ENCODE measurements at places on chromosomes 2 and 18.

GRCh38 chr2:53314718-53315117, 452.9 kb upstream of the CHAC2 start:
- DNase-seq = no peak

GRCh38 chr2:217645896-217646295, 356.9 kb downstream of the TNS1 start:
- DNase-seq = no peak

DNA sequence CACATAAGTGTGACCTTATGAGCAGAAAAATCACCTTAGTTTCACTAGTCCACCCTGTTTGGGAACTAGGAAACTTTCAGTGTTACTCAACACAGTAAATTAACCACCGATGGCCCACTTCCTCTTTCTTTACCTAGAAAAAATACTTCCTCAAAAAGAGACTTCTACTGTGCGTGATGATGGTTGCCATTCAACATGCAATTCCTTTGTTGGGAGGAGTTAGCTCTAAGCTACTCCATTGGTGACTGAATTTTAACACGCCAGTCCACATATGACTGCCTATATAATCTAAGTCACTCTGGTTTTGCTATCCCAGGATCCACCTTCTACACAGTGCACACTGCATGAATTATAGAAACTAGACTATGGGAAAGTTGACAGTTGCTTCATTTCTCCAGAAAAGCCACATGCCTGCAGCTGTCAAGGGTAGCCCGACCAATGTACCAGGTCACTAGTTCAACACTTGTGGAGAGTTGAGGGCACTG, 47.8 kb upstream of the REG3G start:
- no peak for DNase-seq

- DNase-seq = no peak
These were observed 21.3 kb upstream of the ICOS start for GRCh38 chr2:203915256-203915655.

DNA sequence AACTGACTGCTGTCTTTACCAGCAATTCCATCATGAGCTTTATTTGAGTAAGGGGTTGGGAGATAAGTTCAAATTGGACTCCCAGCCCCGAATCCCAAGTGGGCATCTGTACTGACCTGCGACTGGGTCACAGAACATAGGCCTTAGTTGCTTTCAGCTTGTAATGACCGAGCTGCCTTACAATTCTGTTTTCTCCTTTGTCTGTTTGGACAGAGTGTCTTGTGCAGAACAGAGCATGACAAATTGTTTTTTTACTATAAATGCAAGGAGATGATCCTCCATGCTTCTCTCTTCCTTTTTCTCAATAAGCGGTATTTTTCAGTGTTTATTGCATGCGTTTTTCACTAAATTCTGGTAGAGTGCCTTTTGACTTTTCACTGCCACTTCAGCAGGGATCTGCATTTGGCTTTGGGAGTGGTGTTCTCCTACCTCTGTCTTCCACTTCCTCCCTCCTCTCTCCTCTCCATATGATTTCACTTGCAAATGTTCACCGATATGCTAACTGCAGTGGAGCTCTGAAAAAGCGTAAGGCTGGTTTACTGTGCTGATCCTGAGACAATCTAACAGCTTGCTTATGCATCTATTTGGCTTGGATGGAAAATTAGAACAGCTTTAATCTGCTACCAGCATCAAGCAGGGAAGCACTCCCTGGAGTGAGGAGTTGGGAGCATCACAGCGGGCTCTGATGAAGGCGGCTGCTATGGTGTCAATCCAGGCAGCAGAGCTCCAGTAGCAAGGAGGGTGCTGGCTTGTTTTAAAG, 158.8 kb upstream of the SMIM21 start:
- no peak for DNase-seq

DNA sequence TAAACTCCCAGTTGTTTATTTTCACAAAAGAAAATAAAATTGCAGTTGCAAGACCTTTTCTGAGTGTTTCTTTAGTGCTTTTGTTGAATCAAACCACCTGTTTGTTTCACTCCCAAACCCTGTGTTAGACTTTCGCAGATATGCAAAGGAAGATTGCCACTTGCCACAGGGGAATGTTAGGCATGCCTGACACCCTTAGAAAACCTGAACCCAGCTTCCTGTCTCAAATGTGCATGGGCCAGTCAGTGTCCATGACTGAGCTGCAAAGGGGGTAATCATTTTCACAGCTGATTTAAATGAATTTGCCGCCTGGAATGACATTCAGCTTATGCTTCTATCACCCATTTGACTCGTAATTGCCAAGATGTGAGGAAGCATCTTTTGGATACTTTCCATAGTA, 17.5 kb downstream of the TGOLN2 start:
- no peak for DNase-seq

DNA sequence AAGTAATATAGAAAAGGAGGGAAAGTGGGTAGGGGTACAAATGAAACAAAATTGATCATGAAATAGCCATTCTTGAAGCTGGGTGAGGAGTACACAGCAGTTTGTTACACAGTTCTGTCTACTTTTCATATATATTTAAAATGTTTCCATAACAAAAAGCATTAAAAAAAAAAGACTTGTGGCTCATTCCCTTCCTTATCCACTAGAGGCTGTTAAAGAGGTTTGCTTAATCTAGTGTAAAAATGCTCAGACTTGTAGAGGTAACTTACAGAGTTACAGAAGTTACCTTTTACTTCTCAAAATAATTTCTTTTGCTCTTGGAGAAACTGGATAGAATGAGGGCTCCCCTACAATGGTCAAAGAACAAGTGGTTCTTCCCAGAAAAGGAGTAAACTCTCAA, 8.1 kb upstream of the WIPF1 start:
- no peak for DNase-seq

DNA sequence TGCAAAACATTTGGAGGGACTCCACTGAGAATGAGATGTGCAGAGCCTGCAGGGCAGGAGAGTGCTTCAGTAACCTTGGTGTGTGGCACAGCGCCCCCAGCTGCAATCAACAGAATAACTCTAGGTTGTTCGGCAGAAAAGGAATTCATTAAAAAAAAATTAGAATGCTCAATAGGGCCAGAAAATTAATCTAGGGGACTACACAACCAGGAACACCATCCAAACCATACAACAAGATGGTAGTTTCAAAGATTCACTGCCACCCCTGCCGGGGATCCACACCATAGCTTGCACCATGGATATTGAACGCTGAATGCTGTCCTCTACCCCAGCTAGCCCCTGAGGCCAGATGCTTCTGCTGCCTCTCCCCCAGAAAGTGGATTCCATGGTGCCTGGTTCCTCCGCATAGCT, 50.1 kb downstream of the THUMPD2 start:
- no peak for DNase-seq

DNA sequence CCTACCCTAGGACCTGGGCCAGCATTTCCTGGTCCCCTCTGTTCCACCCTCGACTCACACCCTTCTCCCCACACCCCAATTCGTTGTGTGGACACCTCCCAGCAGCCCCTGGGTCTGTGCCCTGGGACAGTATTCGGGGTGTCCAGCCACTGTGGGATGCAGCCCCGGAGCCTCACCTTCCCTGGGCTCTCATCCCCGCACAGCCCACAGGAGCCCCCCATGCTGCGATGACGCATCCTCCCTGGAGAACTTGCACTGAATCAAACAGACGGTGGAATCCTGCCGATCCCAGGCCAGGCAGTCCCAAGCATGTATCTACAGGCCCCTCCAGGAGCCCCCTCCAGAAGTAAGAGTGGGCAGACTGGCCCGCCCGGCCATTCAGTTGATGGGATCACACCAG, 9.7 kb downstream of the ITM2C start:
- DNase-seq = no peak

DNA sequence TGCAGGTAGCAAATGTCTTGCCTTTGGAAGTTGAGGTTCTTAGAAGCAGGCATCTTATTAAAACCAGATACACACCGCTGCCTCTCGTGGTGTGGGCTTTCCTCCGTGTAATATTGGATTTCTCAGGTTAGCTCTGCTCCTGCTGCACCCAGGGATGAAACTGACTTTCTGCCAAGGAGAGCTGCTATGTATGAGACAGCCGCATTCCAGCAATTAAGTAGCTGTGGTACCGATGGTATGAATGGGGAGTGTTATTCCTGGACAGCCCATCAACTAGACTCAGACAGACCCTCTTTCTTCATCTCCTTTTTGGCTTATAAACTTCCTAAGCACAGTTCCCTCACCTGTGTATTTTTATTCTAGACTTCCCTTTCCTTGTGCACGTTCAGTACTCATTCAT, 6.8 kb upstream of the EHD3 start:
- DNase-seq = no peak

GRCh38 chr2:238631491-238632180, 204.9 kb downstream of the ASB1 start:
- DNase-seq = no peak

DNA sequence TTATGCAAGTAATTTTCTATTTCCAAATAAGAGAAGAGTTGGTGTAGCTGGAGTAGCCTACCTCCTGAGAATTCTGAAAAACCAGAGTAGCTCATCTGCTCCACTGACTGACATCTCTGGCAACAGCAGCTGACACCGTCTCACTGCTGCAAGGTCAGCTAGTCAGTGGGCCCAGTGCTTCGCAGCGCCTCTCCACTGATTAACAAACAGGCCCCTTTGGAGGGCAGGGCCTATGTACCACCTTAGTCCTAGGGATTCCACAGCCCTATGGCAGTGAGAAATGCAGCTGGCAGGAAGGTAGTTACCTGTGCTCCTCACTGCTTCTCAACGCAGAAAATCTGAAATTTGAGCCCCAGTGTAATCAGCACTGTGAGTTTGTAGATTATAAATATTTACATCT, 97.5 kb downstream of the DLGAP1 start:
- DNase-seq = no peak

DNA sequence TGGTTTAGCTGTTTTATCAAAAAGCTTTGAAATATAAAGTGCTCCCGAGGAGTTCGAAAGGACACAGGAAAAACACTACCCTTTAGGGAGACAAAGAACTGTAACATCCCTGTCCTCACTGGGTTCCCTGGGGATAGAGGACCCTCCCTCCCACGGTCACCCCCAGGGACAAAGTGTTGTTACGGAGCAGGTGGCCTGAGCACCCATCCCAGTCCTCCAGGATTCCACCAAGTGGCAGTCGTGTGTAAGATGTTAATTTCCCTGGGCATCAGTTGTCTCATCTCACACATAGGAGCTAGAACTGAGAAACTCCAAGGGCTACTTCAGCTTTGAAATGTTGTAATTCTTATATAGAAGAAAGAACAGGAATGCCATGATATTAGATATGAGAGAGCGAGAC, 137.7 kb downstream of the ALK start:
- no peak for DNase-seq

DNA sequence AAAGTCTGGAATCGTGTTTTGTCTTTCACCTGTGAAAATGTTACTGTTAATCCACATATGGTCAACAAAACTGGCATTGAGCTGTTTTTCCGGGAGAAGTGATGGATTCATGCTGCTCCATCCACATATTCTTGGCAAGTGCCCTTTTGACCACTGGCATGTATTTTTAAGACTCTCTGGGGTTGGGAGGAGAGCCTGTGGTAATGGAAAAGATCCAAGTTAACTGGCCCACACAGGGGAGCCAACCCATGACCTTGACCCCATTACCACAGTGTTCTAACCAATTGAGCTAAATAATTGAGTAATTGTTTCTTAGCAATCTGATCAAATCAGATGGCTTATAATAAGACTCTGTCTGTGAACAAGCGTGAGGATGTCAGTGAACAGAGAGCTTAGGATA, 296.2 kb upstream of the NRP2 start:
- DNase-seq = no peak

GRCh38 chr2:125562924-125563323, 1093.0 kb upstream of the GYPC start:
- no peak for DNase-seq

- DNase-seq = no peak
These were observed 43.0 kb downstream of the CAPN13 start for GRCh38 chr2:30764021-30764800.

DNA sequence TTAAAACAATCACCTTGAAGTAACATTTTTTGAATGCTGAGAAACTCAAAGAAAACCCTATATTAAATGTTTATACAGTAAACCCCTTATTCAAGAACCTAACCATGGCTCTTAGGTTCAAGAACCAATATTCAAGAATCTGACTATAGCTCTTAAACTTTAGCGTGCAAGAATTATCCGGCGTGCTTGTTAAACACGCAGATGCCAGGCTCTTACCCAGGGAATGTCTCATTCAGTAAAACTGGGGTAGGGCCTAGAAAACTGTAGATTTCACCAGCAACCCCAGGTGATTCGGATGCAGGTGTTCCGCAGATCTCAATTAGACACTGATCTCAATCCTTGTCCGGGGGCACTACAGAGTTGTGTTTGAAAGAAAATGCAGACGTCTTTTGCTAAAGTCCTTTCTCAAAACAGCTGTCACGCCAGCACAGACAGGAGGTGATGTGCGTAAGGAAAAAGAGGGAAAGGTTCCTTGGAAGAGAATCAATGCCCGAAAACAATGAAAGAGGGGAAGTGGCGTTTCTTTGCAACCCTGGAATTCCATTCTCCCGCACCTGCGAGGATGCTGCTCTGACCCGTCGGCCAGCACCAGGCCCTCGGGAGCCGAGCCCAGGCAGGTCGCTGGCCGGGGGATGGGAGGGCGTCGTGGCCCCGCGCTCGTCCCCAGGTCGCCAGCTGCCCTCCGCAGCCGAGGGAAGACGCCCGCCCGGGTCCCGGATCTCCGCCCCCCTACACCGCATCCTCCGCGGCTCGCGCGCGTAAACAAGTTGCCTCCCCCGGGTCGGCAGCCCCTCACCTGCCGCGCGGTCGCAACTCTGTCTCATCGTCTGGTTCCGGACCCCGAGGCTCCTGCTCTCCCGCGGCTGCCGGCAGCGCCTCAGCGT, 851 bp downstream of the EIF2AK3 start:
- DNase-seq = no peak

GRCh38 chr2:79178076-79178674, 18.6 kb upstream of the REG3A start:
- DNase-seq = no peak

GRCh38 chr18:35417223-35417622, 40.1 kb upstream of the ZNF396 start:
- DNase-seq = no peak

- no peak for DNase-seq
These were observed 15.1 kb downstream of the CYRIA start for GRCh38 chr2:16650287-16651249.

GRCh38 chr18:79501006-79501405, 105.3 kb downstream of the NFATC1 start:
- DNase-seq = no peak

DNA sequence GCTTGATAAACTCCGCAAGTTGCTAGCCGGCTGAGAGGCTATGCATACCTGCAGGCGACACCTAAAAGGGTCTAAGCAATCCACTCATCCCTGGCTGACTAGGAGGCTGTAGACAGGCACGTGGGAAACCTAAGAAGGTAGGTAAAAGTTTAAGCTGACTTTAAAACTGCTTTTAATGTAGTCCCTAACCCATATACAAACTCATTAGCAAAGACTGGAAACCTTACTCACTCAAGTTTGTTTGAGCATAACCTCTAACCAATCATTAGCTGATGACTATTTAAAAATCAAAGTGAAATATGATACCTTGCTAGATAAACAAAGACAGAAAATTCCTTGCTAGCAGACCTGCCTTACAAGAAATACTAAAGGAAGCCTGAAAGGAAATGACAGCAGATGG, 106.4 kb downstream of the EXOC6B start:
- DNase-seq = no peak

DNA sequence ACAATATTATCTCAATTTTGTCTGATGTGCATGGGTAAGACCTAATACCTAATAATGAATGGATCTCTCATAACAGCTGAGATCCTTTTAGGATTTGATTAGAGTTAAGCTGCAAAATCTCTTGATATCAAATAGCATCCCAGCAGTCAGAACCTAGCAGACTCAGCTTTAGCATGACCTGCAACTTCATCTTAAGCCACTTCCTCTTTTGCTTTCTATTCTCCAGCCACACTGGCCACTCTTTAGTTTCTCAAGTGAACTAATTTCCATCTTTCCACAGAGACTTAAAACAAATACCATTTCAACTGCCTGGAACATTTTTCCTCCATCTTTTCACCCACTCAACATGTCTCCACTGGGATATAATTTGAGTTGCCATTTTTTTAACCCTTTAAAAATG, 1251.6 kb upstream of the ZEB2 start:
- DNase-seq = no peak
